Inflammatory macrophage treated with lipopolysaccharide for 1 hour (primary cell): ENCODE measurements at places on chromosomes 6 and 20.

GRCh38 chr6:157688960-157689599, 134.0 kb upstream of the SNX9 start:
- DNase-seq = no peak

DNA sequence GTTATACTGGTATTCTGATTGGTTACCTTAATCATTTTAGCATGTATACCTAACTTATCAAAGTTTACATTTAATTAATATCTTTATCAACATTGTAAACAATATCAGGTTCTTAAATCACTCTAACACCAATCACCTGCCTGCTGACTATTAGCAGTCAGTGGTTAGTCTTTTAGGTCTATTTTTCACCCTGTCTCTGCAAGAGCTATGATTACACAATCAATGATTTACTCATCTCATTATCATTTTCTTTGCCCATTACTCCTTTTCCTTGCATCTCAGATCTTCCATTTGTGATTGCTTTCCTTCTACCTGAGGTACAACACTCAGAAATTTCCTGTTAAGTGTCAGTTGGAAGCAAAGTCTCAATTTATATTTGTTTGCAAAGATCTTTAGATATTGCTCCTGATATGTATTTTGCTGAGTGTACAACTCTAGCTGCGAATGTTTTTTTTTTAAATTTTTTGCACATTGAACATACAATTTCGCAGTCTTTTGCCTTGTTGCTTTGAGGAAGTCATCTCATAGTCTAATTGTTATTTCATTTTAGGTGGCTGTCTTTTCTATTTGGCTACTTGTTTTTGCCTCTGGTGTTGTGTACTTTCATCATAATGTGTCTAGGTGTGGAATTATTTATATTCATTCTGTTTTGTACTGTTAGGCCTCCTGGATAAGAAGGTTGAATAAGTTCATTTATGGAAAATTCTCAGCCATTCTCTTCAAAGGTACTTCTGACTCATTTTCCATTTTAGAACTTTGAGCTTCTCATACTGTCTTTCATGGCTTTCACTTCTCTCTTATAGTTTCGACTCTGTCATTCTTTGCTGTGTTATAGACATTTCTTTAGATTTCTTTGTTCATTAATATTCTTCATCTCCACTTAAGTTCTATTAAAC, 104.9 kb upstream of the CEP162 start:
- no peak for DNase-seq

- DNase-seq = peak; percentile 28
Measured at GRCh38 chr6:43669050-43669921, 18.3 kb downstream of the MRPS18A start.

- DNase-seq = no peak
Measured at GRCh38 chr6:24887545-24888140, 48.1 kb downstream of the RIPOR2 start.

DNA sequence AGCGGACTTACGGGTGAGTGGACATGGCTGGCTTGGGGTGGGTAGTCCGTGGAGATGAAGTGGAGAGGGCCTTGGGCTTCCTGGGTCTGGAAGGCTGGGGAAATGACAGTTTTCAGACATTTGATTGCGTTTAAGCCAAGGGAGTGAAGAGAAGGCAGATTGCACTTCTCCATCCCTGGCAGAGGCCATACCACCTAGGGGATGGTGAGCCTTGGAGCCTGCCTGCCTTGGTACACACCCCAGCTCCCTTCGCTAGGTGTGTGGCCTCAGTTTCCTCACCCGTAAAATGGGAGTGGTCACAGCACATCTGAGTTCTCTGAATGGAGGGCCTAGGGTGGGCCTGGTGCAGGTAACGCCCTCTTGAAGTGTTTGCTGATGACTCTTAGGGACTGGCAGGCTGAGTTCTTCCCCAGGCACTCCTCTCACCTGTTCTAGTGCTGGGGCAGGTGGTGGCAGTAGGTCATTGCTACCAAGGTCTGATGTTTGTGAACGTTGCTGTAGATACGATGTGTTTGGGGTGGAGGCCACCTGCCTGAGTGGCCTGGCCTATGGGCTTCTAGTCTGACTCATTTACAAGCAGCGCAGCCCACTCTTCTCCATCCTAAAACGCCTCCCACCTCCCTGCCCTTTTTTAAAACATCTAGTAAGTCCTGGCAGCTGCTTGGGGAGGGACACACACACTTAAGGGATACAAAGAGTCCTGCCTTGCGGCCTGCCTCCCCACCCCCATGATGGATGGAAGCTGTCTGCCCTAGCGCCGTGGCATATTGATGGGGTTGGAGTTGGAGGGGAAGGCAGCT, 2.3 kb downstream of the RBM38 start:
- DNase-seq = no peak
